NCI-H187 treated with DMSO at 0.1 percent for 48 hours (cell line): ENCODE measurements at places on chromosomes 4 and X.
A peak's percentile ranks its signal among the peaks of the same experiment; 100 is the strongest.

GRCh38 chr4:6217716-6218381 is 17.5 kb upstream of the JAKMIP1 start:
- no peak for DNase-seq

GRCh38 chr4:178808106-178808505 is 1365.9 kb upstream of the AGA start:
- no peak for DNase-seq

GRCh38 chrX:23857363-23857762 is 50.4 kb downstream of the APOO start:
- DNase-seq: no peak

- no peak for DNase-seq
These were observed 752.9 kb downstream of the RAPGEF2 start for GRCh38 chr4:159855731-159856130.

- no peak for DNase-seq
These were observed 145.8 kb downstream of the FBXO8 start for GRCh38 chr4:174137698-174138097.

DNA sequence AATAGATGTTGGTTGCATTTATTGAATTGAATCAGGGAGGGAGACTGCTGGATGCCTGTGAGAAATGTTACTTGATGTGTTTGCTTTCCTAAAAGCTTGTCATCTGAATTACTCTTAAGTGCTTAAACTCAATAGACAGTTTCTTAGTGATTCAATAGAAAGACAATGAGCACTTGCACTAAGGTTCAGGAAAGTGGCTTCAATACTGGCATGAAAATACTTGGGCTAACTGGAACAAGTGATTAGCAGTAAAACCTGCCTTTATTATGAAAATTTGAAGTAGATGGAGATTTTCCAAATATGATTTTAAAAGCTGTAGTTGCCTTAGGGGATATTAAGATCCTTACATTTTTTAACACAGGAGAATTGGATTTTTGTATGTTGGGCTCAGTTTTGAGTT is 123.3 kb downstream of the RNF150 start:
- DNase-seq: peak; percentile 60

- DNase-seq: no peak
These were observed 18.3 kb upstream of the MSX1 start for GRCh38 chr4:4841156-4841555.

- no peak for DNase-seq
These were observed at the start of gene CXCL10 for GRCh38 chr4:76023389-76023788. TSS of gene CXCL10 (minus strand) at chr4:76023497. CDS start at chr4:76023431, 66 bp downstream.

GRCh38 chr4:101791182-101791558 is 640 bp downstream of the BANK1 start:
- DNase-seq: no peak
